ENCODE measurements at places on chromosomes 7 and 10.

DNA sequence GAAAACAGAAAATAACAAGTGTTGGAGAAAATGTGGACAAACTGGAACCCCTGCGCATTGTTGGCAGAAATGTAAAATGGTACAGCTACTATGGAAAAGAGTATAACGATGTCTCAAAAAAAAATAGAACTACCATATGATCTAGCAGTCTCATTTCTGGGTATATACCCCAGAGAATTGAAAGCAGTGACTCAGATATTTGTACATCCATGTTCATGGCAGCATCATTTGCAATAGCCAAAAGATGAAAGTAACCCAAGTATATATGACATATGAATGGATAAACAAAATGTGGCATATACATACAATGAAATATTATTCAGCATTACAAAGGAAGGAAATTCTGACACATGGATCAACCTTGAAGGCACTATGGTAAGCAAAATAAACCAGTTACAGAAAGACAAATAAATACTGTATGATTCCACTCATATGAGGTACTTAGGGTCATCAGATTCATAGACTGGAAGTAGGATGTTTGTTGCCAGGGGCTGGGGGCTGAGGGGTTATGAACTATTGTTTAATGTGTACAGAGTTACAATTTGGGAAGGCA is 4.9 kb downstream of the NRCAM start:
- no peak for DNase-seq

- DNase-seq, result no peak
These were observed 253.1 kb upstream of the KLF14 start for GRCh38 chr7:130987092-130987491.

GRCh38 chr10:132652936-132653590 is 115.5 kb downstream of the INPP5A start:
- no peak for DNase-seq

- no peak for DNase-seq
These were observed 430.8 kb downstream of the PLXNA4 start for GRCh38 chr7:132145466-132145865.

DNA sequence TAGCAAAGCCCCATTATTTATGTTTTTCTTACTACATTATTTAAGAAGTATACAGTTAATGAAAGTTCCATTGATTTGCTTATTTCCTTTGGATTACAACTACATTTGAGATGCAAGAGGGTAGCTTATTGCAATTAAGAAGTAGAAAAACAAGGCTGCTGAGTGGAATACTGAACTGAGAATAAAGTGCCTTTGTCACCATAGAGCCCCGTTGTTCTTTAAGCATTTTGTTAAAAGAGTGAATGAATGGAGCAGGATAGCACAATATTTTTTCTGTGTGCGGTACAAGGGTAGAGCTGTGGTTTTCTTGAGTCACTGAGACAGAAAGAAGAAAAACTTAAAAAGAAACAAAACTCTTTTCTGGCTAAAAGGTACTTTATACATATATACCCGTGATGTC is 45.6 kb downstream of the ZNF277 start:
- DNase-seq, result no peak

- no peak for DNase-seq
These were observed 37.2 kb downstream of the TBXAS1 start for GRCh38 chr7:139866047-139866837.

All from stimulated activated CD4-positive, alpha-beta T cell treated with anti-CD3 and anti-CD28 coated beads, Interleukin-2, amount 100 ng/mL, for 24 hours (primary cell).